GM18507 (cell line): ENCODE measurements at places on chromosomes 11 and 22.

- DNase-seq: no peak
These were observed 598.6 kb downstream of the BUD13 start for GRCh38 chr11:116173941-116174911.

DNA sequence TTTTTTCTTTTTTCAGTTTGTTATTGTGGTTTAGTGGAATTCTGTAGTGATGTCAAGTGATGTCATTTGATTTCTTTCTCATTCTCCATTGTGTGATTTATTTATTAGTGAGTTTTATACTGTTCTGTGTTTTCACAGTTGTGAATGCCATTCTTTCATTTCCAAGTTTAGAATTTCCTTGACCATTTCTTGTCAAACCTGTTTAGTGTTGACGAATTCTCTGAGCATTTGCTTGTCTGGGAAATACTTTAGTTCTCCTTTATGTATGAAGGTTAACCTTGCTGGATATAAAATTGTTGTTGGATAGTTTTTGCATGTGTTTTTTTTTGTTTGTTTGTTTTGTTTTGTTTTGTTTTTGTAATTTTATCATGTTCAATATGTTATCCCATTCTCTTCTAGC lies 633.6 kb upstream of the FAT3 start:
- DNase-seq: no peak

GRCh38 chr22:39567135-39567946 lies 3.2 kb upstream of the CACNA1I start:
- DNase-seq: no peak

DNA sequence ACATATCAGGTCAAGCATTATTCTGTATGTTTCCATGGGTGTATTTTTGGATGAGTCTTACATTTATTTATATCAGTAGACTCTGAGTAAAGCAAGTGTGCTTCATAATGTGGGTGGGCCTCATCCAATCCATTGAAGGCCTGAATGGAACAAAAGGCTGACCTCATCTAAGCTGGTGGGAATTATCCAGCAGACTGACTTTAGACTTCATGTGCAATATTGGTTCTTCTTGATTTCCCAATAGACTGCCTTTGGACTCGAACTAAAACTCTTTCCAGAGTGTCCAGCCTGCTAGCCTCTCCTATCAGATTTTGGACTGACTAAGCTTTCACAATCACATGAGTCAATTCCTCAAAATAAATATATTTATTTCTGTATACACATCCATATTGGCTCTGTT lies 116.2 kb downstream of the KIF18A start:
- DNase-seq: no peak

- DNase-seq: no peak
These were observed 154.9 kb downstream of the CACNA1I start for GRCh38 chr22:39725351-39726035.

DNA sequence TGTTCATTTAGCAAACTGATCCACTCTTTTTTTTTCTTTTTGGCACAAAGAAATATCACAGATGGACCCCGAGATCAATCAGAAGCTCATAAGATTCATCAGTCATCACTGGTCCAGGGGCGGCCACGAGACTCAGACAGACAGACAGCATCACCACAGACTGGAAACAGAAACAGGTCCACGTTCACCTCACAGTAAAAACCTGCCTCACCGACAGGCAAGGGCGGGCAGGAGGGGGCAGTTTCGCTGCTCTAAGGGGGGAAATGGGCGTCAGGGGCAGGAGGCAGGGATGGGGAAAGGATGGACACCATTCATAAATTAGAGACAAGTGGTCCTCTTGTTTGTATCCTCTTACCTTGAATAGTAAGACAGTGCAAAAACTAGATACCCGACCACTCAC lies 16.5 kb downstream of the CHST1 start:
- no peak for DNase-seq

DNA sequence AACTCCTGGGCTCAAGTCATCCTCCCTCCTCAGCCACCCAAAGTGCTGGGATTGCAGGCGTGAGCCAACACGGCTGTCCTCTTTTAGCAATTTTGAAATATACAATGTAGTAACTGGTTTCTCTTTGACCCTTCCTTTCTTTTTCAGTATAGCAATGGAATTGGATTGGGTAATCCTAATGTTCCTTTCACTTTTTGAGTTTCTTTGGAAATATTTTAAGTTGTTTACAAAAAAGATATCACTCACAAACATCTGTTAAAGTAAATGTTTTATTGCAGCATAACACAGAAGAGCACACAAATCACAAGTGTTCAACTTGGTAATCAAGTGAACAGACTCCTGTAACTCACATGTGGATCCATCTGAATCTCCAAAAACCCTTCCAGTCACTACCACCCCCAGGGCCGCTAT lies 44.6 kb upstream of the EP300 start:
- no peak for DNase-seq

- DNase-seq: no peak
These were observed 20.2 kb downstream of the NPTXR start for GRCh38 chr22:38823637-38824036.
